ENCODE measurements at places on chromosomes 3 and 15.

- DNase-seq = no peak
Measured at GRCh38 chr15:79083154-79083553, 7.4 kb downstream of the RASGRF1 start.

GRCh38 chr15:35442742-35443141 lies 103.2 kb downstream of the DPH6 start:
- DNase-seq = no peak

- DNase-seq = no peak
Measured at GRCh38 chr3:130748467-130748861, 1.8 kb upstream of the PIK3R4 start.

GRCh38 chr3:46338840-46339239 lies 15.1 kb upstream of the CCR2 start:
- DNase-seq = no peak

DNA sequence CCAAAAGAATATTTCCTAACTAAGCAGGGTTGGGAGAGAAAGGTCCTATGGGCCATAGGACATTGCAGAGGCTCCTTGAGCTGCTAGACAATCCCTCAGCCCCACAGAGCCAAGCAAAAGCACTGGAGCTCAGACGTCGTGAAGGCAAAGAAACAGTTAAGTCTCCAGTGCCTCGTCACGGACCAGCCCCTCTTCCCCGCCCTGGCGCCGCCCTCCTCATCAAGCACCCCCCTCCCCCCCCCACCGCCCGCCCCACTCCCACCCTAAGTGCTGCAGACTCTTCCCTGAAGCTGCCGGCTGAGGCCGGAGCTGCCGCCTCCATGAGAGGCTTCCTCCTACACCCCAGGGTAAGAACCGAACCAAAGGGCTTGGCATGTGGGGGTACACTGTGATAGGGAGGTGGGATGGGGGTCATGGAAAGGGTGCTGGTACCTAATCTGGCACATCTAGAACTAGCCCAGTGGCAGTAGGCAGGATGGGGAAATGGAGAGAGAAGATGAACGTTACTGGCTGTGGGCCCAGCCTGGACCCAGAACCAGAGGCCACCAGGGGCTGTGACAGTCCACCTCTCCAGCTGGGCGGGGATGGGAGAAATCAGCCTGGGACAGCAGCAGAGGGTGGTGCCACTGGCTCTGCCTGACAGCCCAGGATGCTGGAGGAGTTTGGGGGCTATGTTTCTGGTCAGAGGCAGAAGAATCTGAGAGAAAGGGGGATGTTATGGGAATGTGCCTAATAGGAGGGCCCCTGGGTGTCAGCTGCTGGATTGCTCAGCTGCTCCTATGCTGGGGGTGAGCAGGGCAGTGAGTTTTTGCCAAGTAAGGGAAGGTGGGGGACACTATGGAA lies at the start of gene MAP1A:
TSS of gene MAP1A (plus strand) at position 255 of the 843 bp plus-strand sequence. CDS start 3,866 bp downstream, outside the sequence.
- DNase-seq = no peak

DNA sequence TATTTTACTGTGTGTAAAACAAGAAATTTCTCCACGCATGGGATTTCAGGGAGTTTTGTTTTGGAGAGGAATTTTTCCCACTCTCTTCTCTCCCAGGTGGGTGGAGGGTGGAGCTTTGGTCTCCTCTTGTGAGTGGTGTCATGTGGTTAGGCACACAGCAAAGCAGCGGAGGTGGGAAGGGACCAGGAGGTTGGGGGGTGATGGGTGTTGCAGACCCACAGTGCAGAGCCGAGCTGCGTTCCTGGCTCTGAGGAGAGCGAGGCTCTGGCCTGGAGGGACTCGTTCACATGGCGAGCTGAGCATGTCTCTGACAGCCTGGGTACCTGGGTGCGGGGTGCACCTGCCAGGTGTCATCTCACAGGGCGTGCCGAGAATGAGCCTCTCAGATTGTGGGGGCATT lies 87.8 kb downstream of the RYR3 start:
- DNase-seq = no peak

GRCh38 chr15:76976572-76977270 lies 18.2 kb upstream of the PSTPIP1 start:
- DNase-seq = no peak

- no peak for DNase-seq
Measured at GRCh38 chr15:62262305-62262941, 97.3 kb upstream of the C2CD4B start.

DNA sequence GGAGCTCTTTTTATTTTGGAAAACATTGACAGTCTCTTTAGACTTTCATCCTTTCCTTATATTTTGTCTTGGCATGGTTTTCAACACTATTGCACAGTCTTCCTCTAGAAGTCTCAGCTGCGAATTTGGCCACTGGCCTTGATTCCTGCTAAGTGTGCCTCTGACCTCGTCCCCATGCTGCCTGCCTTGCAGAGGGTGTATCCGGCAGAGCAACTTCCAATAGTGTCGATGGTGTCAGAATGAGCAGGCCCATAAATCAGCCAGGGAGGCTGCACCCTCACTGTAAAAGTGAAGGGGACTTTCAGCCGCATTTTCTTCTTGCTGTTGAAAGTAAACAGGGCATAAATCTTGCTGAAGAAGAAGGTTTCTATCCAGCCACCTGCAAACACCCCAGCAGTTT lies 336.7 kb upstream of the TRIM42 start:
- no peak for DNase-seq

- DNase-seq = no peak
Measured at GRCh38 chr3:197997936-197998335, 37.9 kb downstream of the LMLN start.

DNA sequence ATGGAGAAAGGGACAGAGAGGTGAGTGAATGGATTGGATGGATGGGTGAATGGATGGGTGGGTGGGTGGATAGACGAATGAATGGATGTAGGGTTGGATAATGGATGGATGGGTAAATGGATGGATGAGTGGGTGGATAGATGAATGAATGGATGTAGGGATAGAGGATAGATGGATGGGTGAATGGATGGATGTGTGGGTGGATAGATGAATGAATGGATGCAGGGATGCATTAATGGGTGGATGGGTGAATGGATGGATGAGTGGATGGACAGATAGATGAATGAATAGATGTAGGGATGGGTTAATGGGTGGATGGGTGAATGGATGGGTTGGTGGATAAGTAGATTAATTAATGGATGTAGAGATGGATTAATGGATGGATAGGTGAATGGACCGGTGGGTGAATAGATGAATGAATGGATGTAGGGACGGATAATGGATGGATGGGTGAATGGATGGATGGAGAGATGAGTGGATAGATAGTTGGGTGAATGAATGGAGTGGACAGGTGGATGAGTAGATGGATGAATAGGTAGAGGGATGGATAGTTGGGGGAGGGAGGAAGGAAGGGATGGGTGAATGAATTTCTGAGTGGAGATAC lies 28.6 kb downstream of the CACNA2D3 start:
- DNase-seq = no peak

GRCh38 chr15:59360896-59361295 lies 11.8 kb downstream of the MYO1E start:
- no peak for DNase-seq

GRCh38 chr15:59396211-59396610 lies 23.5 kb upstream of the MYO1E start:
- no peak for DNase-seq

DNA sequence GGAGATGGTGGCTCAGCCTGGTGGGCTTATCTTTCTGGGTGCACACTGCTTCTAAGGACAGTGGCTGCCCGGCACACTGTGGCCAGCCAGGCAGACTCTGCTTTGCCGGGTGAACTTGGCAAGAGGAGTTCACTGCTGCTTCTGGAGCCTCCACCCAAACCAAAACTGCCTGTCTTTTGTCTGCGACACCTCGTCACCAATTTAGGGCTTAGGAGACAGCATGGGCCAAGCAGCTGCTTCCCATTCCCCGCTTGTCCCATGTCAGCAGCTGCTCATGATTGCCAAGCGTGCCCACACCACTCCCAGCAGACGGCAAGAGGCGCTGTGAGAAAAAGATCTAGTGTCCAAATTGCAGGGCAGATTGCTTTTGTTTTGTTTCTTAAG lies 57.3 kb downstream of the LSM3 start:
- DNase-seq = no peak

- no peak for DNase-seq
Measured at GRCh38 chr3:101163554-101163953, 156.8 kb downstream of the IMPG2 start.

DNA sequence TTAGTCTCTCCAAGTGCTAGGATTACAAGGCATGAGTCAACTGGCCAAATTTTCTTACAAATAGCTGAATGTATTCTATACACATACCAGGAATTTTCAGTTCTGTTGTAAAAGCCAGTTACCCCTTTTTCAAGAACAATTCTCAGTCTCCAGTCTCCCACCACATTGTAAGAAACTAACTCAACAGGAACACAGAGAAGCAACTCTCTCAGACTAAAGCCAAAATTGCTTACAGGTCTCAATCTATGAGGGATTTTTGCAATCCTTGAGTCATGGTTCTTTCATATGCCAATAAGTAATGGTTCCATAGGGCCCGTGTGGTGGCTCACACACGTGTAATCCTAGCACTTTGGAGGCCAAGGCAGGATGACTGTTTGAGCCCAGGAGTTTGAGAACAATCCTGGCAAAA lies 8.5 kb downstream of the IP6K2 start:
- DNase-seq = no peak

DNA sequence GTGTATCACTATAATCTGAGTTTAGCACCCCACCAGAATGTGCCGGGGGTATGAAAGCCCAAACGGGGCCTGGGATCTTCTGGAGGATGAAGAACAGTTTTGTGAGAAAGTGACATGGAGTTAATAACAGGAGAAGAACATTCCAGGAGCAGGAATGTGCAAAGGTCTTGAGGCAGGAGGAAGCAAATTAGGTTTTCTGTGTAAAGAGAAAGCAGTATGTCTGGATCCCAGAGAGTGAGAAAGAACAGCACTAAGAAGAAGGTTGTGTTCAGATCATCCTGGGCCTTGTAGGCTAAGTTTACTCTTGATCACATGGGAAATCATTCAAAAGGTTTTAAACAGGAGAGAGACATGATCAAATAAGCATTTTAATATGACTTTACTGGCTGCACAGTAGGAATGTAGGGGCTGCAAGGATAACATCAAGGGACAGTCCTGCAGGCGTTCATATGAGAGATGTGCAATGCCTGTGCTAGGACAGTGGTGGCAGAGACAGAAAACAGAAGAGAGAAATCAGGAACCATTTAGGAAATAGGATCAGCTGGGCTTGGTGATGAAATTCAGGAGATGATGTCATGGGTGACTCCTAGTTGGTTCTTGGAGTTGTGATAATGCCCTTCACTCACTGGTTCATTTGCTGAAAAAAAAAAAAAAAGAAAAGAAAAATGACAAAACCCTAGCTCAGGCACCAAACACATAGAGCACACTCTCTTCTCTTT lies 113.5 kb downstream of the TNIK start:
- DNase-seq = no peak

DNA sequence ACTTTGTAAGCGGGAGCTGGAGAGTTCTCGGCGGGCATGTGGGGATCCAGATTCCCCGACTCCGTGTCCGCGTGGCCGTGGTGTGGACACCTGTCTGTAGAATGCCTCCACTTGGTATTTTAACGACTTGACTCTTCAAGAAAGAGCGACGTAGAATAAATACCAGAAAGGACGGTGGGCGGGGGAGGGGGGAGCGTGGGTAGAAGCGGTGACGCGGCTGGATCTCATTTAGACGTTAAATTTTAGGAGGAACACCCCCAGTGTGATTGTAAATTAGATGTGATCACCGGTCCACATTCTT lies 620 bp upstream of the PYGO1 start:
- DNase-seq = no peak

- DNase-seq = no peak
Measured at GRCh38 chr3:193885832-193886231, 250.1 kb upstream of the HES1 start.

DNA sequence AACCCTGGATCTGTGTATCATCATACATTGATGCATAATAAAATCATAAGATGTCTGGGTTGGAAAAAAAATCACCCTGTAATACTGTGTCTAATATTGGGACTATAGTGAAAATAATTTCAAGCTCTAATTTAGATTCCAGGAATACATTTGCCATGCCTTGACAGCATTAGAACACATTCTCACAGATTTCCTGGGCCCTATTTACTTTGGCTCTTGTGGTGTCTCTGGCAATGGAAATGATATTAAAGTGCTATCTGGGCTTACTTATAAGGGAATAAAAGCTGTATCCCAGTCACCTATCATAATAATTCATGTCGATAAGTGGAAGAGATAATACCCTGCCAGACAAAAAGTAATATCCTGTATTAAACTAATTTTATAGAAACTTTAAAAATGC lies 472.0 kb downstream of the ZPLD1 start:
- DNase-seq = no peak

DNA sequence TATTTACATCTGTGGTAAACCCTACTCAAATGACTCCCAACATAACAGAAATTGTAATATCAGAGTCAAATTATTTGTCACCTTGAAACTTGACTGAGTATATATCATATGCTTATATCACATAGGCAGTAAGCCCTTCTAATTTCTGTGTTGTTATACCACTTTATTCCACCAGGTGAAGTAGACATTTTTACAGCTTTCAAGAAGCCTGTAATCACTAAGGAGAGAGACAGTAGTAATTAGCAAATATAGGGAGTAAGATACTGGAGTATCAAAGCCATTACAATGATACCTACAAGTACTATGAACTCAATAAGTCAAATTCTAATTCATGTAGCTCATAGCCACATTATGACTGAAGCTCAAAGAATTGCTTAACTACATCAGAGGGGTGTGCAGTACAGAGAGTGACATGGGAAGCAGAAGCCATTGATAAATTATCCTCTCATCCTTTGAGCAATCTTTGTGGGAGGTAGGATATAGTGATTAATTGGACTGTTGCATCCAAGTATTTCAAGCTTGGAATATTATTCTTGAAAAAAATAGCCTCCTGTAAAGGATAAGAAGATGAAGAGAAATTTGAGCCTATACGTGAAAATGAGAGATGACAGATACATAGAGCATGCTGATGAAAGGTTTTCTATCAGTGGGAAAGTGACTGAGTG lies 1005.9 kb downstream of the ZPLD1 start:
- DNase-seq = no peak

DNA sequence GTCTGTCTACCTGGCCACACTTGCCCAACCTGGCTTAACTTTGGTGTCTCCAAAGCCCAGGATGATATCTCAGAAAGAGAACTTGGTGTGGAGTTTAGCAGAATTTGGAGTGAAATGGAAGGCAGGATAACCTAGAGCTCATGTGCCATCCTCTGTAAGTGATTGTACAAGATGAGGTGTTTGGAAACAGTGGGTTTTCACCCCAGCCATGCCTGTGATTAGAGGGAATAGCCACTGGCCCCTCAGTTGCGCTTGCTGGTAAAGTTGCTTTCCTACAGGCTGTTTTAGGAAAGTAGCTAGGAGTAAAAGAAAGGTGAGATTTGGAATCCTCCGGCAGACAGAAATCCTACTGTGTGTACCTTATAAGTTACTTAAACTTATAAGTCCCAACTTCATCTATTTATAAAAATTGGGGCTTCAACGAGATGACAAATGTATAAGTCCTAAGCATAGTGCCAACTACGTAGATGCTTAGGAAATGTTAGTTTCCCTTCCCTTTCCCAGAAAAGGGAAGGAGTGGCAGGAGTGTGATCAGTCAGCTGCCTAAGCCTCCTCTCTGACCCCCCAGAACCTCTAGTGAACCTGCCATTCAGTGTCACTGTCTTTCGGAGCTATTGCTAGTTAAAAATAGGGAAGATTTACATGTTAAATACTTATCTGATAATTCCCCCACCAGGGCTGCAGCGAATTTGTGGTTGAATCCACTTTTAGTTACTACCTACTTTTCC lies 13.4 kb upstream of the BMF start:
- DNase-seq = no peak

- no peak for DNase-seq
Measured at GRCh38 chr3:195460091-195460713, 17.4 kb upstream of the ACAP2 start.

GRCh38 chr3:177279118-177279815 lies 82.0 kb upstream of the TBL1XR1 start:
- no peak for DNase-seq
